ENCODE measurements at places on chromosomes 3 and 15.

DNA sequence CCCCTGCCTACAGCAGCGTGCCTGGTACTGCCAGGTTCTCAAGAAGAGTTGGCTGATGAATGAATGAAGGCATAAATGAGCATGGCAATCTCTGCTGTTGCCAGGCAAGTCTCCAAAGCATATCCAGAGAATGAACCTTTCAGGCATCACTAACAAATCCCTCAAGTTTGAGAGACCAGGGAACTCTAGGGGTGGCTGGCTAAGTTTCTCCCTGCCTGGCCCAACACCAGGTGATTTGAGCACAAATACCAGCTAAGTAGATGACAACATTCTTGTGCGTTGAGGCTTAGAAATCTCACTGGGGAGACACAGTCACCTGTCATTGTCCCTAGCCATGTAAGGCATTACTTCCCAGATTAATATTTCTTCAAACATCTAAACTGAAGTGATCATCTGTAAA is 81.4 kb upstream of the PTX3 start:
- DNase-seq = no peak

DNA sequence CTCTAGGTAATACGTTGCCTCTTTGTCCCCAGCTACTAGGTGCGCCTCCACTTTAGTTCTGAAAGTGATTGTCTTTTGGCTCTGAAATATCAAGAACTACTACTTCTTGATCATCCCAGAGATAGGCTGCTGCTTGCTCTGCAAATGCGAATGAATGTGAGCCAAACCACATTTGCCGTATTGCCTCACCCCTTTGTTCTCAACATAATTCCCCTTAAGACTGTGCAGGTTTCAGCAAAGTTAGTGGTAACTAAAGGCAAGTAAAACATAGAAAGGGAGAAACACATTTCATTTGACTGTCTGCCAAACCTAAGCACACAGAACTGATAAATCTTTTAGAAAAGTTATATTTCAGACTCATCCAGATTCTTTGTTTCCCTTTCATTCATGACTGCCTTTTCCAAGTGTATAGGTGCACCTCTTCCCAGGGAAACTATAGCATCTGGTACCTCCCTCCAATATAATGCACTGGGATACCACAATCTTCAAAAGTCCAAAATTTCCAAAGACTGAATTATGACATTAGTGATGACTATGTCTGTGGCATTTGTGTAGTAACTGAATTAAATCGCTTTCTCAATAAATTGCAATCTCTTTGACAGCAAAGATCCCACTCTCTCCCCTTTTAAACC is 720.6 kb upstream of the CBLB start:
- DNase-seq = no peak

GRCh38 chr3:27559835-27560234 is 75.7 kb upstream of the SLC4A7 start:
- DNase-seq = peak; percentile 52

DNA sequence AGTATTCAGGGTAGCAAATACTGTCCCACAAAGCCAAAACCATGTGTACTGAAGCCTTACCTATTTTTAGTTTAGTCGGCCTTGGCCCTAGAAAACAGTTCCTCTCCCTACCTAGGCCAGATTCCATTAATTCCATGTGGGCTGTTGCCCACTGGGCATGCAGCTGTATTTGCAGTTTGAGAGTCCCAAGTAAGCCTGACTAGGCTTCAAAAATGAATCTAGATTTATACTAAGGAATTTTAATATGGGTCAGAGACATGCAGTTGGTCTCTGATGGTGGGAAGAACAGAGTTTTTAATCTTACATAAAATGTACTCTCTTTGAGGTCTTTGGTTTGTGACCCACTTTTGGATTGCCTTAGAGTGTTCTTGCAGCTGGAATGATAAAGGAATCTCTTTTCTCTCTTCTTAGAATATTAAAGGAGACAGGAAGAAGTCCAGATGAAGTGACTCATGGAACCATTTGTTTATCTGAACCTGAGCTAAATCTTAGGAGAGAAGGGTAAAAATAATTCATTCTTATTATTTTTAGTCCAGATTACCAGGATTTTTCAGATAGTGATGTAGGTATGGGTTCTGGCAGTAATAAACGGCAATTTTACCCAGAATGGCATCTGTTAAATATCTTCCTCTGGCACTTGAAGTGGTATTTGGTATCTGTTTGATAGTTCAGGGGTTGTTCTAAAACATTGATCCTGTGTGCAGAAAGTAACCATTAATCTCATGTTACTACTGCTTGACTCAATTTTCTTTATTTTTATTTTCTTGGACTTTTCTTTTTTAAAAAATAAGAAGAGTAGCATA is 33.8 kb downstream of the GLCE start:
- DNase-seq = peak; percentile 10

GRCh38 chr3:127848131-127849129 is 26.1 kb upstream of the MGLL start:
- DNase-seq = no peak

DNA sequence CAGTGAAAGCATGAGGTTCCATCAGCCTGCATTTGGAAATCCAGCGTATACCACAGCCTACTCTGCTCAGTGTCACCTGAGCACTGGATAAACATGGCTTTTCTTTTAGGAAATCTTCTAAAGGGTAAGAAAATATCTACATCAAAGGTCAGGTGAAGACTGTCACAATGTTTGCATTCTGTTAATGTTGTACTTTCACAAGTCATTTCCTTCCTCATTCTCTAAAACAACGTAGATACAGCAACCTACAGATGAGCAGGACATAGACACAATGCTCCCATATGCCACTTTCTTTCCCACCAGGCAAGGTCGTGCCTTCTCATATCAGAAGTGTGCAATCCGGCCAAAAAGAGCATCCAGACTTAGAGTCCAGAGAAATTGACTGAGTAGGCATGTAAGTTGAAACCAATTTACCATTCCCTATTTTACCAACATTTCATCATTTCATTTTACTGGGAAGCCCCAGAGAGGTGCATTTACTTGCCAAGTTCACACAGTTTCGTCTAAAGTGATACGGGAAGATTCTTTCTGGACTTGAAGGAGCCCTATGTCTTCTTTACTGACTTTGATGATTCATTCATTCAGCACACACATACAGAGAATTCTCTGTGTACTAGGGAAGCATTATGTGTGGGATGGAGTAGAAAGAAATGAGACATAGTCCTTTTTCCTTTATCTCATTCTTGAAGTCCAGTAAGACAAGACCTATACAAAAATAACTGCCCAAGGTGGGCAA is 30.6 kb upstream of the LPP start:
- no peak for DNase-seq

GRCh38 chr3:112794622-112795172 is 52.0 kb downstream of the CD200R1L start:
- DNase-seq = no peak

DNA sequence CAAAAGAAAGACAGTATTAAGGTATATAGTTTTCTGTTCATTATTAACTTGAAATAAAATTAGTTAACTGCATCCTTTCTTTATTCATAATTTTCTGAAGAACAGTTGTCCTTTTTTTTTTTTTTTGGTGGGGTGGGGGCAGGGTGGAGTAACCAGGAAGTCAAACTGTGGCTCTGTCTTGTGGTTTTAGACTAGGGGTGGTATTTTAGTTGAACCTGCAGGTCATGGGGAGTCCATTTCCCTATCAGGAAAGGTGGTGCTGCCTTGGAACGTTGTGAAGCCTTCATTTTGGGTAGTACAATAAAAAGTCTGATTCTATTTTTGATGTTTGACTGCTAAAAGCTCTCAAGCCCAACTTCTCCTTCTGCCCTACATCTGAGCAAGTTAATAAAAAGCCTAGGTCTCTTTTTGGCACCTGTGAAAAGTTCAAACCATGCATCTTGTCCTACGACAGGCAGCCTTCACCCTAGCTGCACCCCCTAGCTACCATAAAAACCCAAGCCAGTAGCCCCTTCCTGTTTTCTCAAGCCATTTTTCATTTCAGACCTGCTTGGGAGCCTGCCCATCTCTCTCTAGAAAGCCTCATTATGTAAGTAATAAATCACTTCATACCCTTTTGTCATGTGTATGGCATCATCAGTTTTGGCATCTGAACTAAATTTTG is 31.2 kb upstream of the RIOX2 start:
- no peak for DNase-seq

DNA sequence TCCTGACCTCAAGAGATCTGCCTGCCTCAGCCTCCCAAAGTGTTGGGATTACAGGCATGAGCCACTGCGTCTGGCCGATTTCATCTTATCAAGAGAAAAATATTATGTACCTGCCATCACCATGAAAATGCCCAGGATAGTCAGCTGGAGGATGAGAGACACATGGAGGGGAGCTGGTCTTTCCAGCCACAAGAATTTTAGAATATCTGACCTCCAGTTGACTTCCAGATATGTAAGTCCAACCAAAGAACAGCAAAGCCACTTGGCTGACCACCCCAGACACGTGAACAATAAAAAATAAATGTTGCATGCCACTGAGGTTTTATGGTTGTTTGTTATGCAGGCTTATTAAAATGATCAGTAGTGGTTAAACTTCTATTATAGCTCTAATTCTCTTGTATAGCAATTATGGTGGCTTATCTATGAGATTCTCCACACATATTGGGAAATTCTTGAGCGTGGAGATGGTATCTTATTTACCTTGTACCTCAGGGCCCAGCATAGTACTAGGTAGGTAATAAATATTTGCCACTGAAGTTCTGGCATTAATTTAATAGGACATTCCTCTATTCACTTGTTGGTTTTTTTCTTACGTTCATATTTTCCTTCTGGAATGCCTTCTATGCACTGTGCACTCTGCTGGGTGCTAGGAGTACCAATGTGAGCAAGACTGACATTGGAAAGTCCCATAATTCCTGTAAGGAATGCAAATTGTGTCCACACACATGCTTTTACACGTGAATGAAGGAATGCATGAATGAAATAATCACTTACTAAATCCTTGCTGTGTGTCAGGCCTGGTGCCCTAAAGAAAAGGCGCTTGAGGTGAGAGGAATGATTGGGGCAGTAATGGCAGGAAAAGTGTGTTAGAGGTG is 77.6 kb downstream of the EDEM1 start:
- DNase-seq = no peak

DNA sequence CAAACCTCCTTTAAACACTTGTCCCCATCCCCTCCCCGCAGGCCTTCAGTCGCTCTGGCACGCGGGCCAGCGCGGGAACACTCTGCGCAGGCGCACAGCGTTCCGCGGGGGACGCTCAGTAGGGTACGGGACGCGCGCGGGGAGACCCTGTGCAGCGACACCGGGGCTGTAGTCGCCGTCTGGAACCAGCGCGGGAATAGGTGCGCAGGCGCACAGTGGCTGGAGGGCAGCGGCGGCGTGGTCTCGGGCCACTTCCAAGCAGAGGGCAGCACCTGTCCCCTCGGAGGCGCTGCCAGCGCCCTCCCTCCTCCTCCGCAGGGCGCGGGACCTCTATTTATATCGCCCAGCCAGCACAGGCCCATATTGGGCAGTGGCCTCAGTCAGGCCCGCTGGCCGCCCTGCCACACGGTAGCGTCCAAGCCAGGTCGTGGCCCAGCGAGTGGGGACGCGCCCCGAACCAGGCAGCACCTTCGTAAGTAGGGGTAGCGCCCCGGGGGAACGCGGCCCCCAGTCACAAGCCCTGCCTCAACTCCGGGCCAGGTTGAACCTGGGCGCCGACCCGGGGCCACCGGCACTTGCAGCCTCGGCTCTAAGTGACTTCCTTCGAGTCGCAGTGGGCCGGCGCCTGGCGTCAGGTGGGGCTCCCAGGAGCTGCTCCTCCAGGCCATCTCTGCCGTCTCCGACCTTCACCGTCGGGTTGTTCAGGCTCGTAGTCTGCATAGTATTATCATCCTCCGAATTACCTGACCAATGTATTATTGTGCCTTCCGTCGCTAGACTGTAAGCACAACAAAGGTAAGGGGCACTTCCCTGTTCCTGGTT is at the start of gene KBTBD12:
Gene KBTBD12 (plus strand): TSS at position 118 of the 822 bp plus-strand sequence. CDS start 7,830 bp downstream, outside the sequence.
- DNase-seq = no peak

- no peak for DNase-seq
Measured at GRCh38 chr3:4525560-4526223, 32.5 kb downstream of the ITPR1 start.

DNA sequence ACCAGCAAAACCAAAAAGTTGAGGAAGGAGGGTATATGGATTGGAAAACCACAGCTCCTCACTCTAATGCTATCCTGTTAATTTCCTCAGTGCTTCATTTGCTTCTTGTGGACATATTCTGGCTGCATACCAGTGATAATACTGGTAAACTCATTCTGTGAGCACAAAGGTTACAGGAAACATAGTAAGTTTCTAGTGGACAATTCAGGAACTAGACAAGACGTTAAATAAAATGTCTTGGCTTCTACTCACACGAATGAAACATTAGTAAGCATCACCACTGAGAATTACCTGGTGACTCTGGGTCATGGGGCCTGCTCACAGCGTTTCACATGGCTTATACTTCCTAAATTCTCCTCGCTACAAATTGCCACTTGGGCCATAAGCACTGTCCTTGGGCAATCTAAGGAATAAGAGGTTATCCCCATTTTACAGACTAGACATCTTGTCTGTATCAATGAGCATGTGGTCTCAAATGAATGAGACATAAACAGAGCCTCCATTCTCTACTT is 20.1 kb upstream of the PPIB start:
- DNase-seq = no peak

- DNase-seq = no peak
Measured at GRCh38 chr15:31083370-31083780, 18.1 kb downstream of the TRPM1 start.

DNA sequence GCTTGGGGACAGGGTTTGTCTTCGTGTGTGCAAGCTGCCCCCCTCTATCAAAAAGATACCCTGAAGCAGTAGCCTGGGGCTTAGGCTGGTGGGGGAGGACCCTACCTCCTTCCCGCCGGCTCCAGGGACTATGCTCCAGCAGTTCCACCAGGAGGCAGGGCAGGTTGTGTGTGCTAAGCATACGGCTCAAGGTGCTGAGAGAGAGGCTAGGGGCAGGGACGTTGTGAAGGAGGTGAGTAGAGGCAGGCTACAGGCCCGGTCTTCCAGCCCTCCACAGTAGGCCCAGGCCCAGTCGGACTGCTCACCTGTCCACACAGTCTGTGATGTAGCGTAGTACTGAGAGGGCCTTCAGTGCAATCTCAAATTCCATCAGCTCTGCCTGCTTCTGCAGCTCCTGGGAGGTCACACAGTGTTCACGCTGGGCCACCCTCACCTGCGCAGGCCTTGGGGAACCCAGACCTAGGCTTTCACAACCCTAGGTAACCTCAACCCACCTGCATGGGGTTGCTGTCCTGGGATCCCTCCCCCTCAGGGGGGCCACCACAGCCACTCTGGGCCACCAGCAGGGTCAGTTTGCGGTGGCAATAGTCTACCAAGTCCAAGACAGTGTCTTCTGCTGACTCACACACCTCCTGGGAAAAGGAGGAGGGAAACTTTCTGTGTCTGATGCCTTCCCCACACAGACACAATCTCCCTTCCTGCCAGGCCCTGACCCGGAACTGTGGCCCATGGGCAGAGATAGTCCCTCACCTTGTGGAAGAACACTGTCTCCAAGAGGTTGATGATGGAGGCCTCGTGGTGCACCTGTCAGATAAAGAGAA is 2.4 kb upstream of the RASSF1 start:
- DNase-seq = no peak

All from AG04450 (cell line).